ENCODE measurements at places on chromosomes 2 and 18. TPM values are rescaled to one million over a fixed set of nuclear protein-coding genes. Genes with fewer than 3 reads are reported as not detected.

The C2orf66 gene
- total RNA-seq = not detected

DNA sequence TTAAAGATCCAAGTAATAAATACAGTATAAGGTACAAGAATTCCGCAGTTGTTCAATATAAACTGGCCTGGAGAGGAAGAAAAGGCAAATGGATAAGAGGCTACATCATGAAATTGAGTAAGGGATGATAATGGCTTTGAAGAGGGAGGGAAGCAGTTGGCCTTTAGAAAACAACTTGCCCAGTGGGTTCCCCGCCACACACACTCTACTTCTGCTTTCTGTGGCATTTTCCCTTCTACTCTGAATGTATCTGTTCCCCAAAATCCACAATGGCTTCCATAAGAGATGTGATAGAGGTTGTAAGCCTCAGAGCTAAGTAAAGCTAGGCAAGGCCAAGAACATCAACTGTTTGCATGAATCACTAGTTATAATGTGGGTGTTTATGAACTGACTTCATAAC lies 221.3 kb downstream of the MBD2 start:
- no peak overlapping the region for H3K4me3 ChIP-seq
- no peaks in the 10 kb centered on the region for H3K4me1 ChIP-seq
- H3K36me3 ChIP-seq = no peaks in the 10 kb centered on the region
- no peak for DNase-seq
- H3K27me3 ChIP-seq = no peaks in the 10 kb centered on the region
- no peak overlapping the region for H3K27ac ChIP-seq

DNA sequence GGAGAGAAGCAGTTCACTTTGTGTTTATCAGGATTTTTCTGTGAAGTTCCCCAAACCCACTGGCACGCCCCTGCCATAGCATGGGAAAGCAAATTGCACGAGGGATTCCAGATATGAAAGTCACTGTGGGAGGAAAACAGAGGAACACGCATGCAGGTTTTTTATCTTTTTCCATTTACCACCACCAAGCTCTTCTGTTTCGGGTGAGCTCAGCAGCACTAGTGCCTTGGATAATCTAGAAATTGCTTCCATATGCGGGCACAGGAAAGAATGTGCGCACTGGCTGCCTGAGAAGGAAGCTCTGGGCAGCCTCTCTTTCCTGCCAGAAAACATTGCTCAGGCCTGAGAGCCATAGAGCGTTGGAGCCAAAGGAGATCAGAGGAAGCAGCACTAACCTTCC lies 65.9 kb upstream of the WIPF1 start:
- H3K4me1 ChIP-seq = peaks cover 71% of the 10 kb centered on the region
- H3K27me3 ChIP-seq = no peaks in the 10 kb centered on the region
- H3K27ac ChIP-seq = peak overlapping the region; percentile 93
- peak overlapping the region; percentile 58 for H3K4me3 ChIP-seq
- peak; percentile 92 for DNase-seq

DNA sequence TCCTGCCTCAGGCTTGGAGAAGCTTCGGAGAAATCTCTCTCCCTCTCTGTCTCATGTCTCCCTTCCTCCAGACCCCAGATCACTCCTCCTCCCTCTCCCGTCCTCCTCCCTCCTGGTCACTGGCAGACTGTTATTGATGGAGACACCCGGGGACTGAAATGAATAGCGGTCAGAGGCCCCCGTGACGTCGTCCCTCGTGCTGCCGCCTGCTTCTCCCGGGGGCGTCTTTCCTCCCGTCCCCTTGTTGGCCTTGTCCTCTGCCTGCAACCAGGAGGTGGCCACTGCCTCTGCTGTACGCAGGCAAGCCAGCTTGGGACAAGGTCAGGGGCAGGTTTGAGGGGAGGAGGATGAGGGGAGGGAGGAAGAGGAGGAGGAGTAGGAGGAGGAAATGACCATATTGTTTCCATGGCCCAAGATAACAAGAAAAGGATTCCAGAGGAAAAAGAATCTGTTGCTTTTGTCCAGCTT lies 78.2 kb downstream of the CELF4 start:
- H3K27ac ChIP-seq = no peak overlapping the region
- no peak overlapping the region for H3K4me3 ChIP-seq
- peaks cover 55% of the 10 kb centered on the region for H3K27me3 ChIP-seq
- no peaks in the 10 kb centered on the region for H3K4me1 ChIP-seq
- no peaks in the 10 kb centered on the region for H3K36me3 ChIP-seq

DNA sequence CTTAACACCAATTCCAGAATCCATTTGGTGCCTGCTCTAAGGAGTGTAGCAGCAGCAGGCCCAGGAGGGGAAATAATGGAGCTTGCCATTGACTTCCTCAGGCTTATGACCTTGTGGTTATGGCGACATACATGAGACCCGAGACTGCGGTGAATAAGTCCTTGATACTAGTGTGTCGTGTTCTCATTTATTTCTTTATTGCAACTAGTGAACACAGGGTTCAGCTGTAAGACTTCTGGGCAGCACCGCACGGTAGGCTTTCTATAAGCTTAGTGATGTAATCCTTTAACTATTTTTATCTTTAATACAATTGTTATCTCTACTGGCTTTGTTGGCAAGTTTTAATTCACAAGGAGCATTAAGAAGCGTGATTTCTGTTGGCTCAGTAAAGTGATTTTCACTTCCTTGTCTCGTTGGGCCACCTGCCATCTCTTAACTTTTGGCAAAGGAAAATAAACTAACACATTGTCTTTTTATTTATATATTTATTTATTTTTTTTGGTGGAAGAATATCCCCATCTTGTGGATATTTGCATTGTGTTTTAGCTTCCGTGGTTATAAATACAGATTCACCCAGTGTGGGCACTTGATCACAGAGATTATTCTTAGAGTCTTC lies 139.8 kb downstream of the LTBP1 start:
- H3K4me1 ChIP-seq = peaks cover 16% of the 10 kb centered on the region
- peaks cover 6% of the 10 kb centered on the region for H3K36me3 ChIP-seq
- peaks cover 1% of the 10 kb centered on the region for H3K27me3 ChIP-seq
- H3K4me3 ChIP-seq = no peak overlapping the region
- DNase-seq = no peak
- H3K27ac ChIP-seq = no peak overlapping the region

GRCh38 chr2:99926986-99927385 lies 215.4 kb downstream of the AFF3 start:
- H3K27me3 ChIP-seq = peaks cover 10% of the 10 kb centered on the region
- H3K36me3 ChIP-seq = no peaks in the 10 kb centered on the region
- peaks cover 10% of the 10 kb centered on the region for H3K4me1 ChIP-seq
- DNase-seq = peak; percentile 13
- no peak overlapping the region for H3K27ac ChIP-seq

GRCh38 chr18:12010187-12010802 lies 29.0 kb downstream of the IMPA2 start:
- peaks cover 4% of the 10 kb centered on the region for H3K27me3 ChIP-seq
- H3K4me1 ChIP-seq = peaks cover 5% of the 10 kb centered on the region
- no peak overlapping the region for H3K27ac ChIP-seq
- no peak overlapping the region for H3K4me3 ChIP-seq
- no peaks in the 10 kb centered on the region for H3K36me3 ChIP-seq

DNA sequence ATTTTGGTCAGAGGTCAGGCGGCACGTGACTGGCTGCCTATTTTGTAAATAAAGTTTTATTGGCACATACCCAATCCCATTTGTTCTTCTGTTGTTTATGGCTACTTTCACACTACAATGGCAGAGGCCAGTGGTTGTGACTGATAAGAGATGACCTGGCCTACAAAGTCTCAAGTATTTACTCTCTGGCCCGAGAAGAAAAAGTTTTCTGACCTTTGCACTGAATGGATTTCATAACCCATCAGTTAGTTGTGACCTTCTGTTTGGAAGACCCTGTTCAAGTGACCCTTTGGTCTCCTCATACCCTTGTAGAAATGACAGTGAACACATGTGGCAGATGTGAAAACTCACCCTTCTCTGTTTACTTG lies 121.4 kb upstream of the MGAT5 start:
- DNase-seq = no peak
- no peaks in the 10 kb centered on the region for H3K27me3 ChIP-seq
- H3K4me1 ChIP-seq = peaks cover 43% of the 10 kb centered on the region
- no peak overlapping the region for H3K4me3 ChIP-seq
